Ammon's horn (tissue), 1 donor: ENCODE measurements at places on chromosomes 2 and 18.

DNA sequence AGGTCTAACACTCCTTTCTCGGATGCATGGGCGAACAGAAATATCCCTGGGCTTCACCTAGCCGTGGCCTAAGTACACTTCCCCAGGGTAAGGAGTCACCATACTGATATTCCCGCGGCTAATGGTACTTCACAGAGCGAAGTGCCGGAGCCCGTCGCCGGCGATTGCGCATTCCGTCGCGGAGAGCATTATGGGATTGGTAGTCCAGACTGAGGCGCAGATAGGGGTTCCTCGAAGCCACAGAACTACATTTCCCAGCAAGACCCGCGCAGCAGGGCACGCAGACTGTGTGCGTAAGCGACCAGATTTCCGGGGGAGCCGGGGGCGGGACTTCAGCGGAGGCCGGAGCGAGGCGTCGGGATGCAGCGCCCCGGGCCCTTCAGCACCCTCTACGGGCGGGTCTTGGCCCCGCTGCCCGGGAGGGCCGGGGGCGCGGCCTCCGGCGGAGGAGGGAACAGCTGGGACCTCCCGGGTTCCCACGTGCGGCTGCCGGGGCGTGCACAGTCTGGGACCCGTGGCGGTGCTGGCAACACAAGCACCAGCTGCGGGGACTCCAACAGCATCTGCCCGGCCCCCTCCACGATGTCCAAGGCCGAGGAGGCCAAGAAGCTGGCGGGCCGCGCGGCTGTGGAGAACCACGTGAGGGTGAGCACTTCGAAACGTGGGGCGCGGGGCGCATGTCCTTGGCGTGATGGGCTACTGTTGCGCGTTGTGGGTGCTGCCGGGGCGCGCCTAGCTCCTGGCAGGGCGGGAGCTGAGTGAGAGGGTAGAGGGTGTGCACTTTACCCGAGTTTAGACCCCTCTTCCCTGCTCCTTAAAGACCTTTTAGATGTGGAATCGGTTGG, at the start of gene RPIA:
Gene RPIA, plus strand, starts transcription at position 335 of the 845 bp plus-strand sequence. Its CDS starts 26 bp downstream, at position 361.
- peak; percentile 98 for DNase-seq

GRCh38 chr2:232319803-232320442, 58.6 kb upstream of the ALPP start:
- no peak for DNase-seq

DNA sequence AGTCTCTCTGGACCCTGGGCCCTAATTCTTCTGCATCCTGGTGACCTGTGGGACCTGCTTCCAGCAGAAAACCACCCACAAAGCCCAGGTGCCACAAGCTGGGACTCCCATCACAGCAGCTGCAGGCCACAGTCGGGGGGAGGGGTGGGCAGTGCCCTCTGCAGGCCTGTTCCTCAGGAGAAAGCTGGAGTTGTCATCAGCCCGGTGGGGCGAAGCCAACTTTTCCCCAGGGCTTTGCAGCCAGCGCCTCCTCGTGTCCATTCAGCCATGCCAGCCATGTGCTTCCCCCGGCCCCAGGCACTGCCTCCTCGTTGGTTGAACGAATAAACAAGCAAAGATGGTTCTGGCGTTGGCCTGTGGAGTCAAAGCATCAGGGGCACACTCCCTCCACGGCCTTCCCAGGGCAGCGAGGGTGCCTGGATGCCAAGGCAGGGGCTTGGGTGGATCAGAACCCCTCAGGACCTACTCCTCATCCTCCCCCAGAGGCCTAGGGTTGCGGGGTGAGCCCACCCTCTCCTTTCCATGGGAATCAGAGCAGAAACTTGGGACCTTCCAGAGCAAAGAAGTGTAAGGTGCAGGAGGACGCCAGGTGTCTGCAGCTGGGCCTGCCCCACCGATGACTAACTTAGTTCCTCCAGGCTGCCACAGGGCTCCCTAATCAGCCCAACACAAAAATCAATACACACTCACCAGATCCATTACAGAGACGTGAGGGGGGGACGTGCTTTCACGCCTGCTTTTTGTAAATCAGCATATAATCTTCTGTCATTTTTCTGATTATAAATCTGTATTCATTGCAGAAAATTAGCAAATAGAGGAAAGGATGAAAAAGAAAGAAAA, 75.7 kb upstream of the RAB6C start:
- DNase-seq = peak; percentile 33

GRCh38 chr18:63244607-63245006, 75.0 kb downstream of the BCL2 start:
- DNase-seq = no peak
